Stimulated activated CD8-positive, alpha-beta memory T cell treated with anti-CD3 and anti-CD28 coated beads, Interleukin-4, amount 100 ng/mL, for 1 hour (primary cell): ENCODE measurements at places on chromosomes 11 and 22.

- DNase-seq = no peak
These were observed 9.4 kb upstream of the TRIM29 start for GRCh38 chr11:120147094-120147949.

DNA sequence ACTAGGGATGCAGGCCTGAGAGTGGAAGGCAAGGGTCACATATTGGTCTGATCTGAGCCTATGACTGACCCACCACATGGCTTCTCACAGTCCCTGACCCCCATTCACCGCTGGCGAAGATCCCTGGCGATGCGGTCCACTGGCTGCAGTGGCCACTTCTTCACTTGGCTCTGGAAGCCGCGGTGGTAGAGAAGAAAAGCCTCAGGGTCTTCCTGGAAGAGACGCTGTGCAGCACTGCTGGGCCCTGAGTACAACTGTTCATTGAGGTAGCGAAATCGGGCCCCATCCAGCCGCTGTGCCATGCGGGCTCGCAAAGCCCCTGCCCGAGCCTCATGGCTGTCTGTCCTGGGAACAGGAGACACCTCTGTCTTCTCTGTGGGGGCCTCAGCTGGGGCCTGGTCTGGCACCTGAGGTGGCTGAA lies 2.4 kb downstream of the RRP8 start:
- DNase-seq = no peak

DNA sequence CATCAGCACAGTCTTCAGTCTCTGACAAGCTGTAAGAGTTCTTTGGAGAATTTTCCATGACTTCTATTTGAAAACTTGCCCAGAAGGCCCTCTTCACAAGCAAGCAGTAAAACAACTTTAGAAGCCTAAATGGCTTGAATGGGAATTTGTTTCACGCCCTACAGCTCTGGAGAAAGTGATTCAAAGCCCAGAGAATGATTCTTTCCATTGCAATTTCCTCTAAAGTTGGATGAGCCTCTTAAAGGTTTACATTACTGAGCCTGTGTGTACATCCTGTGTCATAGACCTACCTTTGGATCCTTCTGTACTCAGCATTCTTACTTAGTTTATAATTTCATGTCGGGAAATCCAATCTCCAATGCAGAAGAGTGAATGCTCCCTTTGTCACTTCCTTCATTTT lies 6.8 kb upstream of the OR8B3 start:
- DNase-seq = no peak

DNA sequence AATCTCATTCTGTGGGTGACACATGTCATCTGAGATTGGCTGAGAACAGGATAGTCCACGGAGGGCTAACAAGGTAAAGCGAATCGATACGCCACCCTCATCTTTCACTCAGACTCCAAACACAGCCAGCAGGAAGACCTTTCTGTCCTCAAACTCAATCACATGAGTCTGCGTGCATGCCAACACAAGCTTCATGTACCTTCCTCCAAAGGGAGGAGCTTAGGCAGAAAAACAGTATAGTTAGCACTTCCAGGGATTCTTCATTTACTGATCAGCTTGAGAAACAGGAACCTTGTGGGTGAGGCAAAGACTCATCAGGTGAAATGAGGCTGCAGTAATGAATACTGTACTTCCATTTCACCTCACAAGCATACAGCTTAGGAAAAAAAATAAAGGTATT lies 767.1 kb upstream of the API5 start:
- DNase-seq = no peak

GRCh38 chr11:8221917-8222495 lies 41.7 kb downstream of the LMO1 start:
- no peak for DNase-seq

DNA sequence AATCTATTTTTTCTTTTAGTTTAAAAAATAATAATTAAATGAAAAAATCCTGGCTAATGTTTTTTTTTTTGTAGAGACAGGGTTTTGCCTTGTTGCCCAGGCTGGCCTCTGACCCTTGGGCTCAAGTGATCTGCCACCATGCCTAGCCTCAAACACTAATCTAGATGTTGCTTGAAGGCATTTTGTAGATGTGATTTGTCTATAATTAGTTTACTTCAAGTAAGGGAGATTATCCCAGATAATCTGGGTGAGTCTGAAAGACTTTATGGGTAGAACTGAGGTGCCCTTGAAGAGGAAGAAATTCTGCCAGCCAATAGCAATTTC lies 38.6 kb upstream of the RBFOX2 start:
- DNase-seq = no peak

DNA sequence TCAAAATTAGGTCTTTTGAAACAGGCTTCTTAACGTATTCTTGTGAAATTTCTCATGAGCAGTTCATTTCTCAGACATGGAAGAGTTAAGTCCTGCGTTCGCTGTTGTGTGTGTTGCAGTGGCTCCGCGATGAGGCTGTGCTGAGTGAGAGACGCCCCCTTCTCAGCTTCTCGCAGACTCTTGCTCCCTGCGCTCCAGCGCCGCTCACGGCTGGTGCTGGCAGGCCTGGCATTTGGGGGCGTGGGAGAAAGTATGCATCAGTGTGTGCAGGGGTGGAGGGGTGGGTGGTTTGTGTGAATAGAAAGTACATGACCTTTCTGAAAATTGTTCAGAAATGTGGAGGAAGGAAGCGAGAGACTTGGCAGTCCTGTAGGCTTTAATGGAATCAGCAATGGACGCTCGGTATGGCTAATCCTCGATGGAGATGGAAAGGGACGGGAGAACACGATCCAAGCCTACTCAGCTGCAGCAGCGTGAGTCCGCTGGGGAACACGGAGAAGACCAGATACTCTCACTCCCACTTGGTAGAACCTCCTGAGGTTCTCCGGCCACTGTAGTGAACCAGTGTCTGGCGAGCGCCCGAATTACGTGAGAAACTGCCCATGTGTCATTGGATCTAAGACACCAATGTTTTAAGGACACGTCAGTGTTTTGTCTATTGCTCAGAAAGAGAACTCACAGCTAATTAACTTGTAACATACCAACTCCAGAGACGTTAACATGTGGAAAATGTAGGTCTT lies 5.9 kb downstream of the TAB1 start:
- DNase-seq = no peak

DNA sequence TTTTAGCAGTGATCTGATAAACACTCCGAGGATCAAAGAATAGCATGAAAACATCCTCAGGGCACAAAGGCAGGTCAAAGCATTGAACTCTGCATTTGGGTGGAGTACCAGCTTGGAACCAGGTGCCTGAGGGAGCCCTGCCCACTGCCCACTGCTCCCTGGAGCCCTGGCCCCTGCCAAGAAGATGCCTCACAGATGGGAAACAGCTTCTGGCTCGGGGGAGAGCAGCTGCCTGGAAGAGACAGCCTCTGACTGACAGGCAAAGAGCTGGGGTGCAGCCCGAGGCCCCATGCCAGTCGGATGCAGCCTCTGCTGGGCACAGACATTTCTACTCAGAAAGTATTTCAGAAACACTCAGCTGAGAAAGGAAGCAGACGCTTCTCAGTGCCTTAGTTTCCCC lies 13.2 kb downstream of the LMO1 start:
- no peak for DNase-seq

- DNase-seq = no peak
These were observed 1.1 kb upstream of the SERGEF start for GRCh38 chr11:18013790-18014507.

GRCh38 chr11:98180511-98180910 lies 840.2 kb upstream of the CNTN5 start:
- DNase-seq = no peak

- no peak for DNase-seq
These were observed 54.6 kb upstream of the SLC22A12 start for GRCh38 chr11:64536396-64536941.

GRCh38 chr11:26537341-26537740 lies 34.7 kb downstream of the MUC15 start:
- DNase-seq = no peak

- no peak for DNase-seq
These were observed 4.0 kb downstream of the SULT4A1 start for GRCh38 chr22:43858156-43858895.

DNA sequence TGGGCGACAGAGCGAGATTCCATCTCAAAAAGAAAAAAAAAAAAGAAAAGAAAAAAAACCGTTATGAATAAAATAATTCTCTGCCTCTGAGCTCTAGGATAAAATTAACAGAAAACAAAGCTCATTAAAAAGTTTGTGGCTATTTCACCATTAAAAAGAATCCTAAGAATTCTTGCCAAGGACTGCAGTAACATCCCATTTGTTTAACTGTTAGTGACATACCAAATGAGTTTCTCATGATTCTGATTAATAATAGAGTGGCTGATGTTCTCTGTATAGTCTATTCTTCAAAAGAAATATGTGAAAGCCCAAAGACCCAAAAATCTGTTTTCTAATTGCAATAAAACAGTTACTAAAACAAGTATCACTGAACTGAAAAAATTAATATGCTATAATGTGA lies 19.7 kb downstream of the CLNS1A start:
- DNase-seq = no peak

DNA sequence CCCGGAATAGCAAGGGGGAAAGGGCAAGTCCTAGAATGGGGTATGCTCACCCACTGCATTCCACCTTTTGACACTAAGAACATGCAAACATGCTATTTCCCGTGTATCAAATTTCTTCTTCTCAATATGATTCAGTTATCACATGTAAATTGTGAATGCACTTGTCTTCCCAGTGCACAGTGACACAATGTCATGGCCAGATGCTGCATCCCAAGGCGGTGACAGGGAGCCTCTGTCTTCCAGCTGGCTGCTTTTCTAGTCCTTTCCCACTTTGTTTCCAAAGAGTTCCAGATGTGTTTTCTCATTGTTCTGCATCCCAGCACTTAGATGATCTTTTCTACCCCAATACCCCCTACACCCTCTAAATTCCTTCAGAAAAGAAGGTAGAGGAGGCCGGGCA lies 12.4 kb downstream of the SLC25A18 start:
- no peak for DNase-seq

GRCh38 chr11:93059117-93059957 lies 89.9 kb downstream of the MTNR1B start:
- no peak for DNase-seq

- DNase-seq = no peak
These were observed 16.4 kb upstream of the SHANK2 start for GRCh38 chr11:71268706-71269321.

GRCh38 chr11:47111318-47111804 lies 65.3 kb downstream of the ARFGAP2 start:
- DNase-seq = no peak

GRCh38 chr11:69371731-69372588 lies 78.0 kb downstream of the MYEOV start:
- DNase-seq = no peak

- DNase-seq = no peak
These were observed 100.6 kb downstream of the WNT7B start for GRCh38 chr22:45876136-45877035.

DNA sequence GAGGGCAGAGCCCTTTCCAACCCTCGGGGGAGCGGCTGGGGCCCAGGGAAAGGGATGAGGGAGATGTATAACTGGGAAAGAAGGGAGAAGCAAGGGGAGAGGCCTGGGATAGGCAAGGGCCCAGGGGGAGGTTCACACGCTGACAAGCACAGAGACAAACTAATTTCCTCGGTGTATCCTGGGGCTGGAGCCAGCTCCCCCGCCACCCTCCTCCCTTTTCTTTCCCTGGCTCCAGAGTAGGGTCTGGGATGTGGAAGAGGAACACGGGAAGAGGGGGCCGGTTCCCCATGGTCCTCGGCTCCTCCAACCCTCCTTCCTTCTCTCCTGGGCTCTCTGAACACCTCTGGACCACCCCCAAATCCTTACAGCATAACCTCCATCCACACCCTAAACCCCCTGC lies 6.9 kb downstream of the CLCF1 start:
- no peak for DNase-seq

DNA sequence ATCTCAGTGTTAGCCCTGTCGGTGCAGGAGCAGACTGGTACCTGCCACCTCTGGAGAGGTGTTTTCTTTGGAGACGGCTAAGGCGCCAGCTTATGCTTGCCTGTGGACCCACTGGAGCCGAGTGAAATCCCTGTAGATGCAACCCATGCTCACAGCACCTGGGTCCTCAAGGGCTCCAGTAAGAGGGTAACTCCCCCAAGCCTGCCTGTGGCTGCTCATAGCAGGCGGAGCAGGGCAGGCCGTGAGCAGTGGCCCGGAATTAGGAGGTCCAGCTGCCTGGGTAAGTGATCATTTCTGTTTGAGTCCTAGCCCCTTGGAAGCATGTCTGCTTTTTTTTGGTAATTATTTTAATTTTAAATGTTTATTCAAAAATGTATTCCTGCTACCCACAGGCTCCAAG lies 43.8 kb downstream of the NAT10 start:
- no peak for DNase-seq

GRCh38 chr11:106288057-106288456 lies 210.6 kb downstream of the AASDHPPT start:
- DNase-seq = no peak

DNA sequence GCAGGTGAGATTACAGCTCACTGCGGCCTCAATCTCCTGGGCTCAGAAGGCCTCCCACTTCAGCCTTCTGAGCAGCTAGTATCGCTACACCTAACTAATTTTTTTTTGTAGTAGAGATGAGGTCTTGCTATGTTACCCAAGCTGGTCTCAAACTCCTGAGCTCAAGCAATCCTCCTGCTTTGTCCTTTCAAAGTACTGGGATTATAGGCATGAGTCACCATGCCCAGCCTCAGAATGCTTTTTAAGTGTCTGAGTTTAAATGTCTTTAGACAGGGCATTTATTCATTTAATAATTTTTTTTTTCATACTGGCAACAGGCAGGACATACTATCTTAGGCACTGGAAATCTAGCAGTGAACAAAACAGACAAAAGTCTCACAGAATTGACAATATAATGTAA lies 27.7 kb downstream of the LRP4 start:
- DNase-seq = no peak

GRCh38 chr11:67588136-67588503 lies 4.5 kb downstream of the GSTP1 start:
- no peak for DNase-seq

- no peak for DNase-seq
These were observed 4.5 kb downstream of the FAM83F start for GRCh38 chr22:39999144-39999757.

DNA sequence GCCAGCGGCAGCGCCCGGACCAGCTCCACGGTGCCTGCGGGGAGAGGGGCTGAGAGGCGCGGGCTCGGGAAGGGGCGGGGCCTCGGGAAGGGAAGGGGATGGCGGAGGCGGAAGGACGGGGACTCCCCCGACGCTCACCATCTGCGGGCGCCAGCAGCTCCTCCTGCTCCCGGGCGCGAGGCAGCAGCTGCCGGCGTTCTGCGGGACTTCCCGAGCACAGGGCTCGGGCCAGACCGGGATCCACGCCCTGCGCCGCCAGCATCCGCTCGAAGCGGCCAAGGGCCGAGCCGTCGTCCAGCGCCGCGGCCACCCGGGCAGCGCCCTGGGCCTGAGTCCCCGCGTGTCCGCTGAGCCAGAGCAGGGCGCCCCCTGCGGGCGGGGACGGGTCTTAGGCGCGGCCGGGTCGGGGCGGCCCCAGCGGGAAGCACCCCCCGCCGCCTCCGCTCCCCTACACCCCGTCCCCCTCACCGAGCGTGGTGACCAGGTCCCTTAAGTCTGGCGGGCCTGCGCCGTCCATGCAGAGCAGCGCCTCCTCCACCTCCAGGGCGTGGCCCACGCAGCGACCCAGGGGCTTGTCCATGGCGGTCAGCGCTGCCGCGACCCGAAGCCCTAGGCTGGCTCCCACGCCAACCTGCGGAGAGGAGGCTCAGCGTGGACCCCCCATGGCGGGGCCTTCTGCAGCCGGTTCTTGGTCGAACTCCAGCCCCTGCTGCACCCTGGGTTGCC lies 873 bp upstream of the SCO2 start:
- DNase-seq = peak; percentile 65

- DNase-seq = no peak
These were observed 93.6 kb downstream of the MPPED1 start for GRCh38 chr22:43505423-43505822.

GRCh38 chr11:134041349-134041748 lies 27.5 kb upstream of the JAM3 start:
- DNase-seq = no peak
